ENCODE measurements at places on chromosomes 4 and X.

DNA sequence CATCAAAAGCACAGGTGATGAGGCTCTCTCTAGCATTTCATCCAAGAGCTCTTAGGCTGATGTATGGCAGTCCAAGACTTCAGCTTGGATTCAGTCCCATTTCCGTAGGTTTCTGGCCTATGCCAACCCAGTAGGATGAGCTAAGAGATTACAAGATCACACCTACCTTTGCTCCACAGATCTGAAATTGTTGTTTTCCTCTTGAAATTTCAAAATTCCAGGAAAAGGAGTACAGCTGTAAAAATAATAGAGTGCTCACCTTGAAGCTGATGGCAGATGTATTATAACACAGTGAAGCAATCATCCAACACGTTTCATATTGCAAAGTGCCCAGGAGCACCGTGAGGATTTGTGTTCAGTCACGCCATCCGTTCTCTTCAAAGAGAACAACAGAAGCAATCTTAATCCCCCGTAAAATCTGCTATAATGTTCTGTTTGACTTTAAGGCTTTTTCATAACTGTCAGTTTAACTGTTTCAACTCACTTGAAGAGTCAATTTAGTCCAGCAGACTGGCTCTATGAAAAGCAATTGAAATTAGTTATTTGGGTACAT is 137.5 kb downstream of the CPE start:
- H3K4me1 ChIP-seq: no peaks in the 10 kb centered on the region
- no peak overlapping the region for H3K4me3 ChIP-seq
- H3K27ac ChIP-seq: no peak overlapping the region
- no peak for DNase-seq
- no peaks in the 10 kb centered on the region for H3K36me3 ChIP-seq

- H3K4me3 ChIP-seq: no peak overlapping the region
- no peak overlapping the region for H3K27ac ChIP-seq
- no peaks in the 10 kb centered on the region for H3K36me3 ChIP-seq
- H3K4me1 ChIP-seq: peaks cover 18% of the 10 kb centered on the region
- DNase-seq: no peak
- no peaks in the 10 kb centered on the region for H3K27me3 ChIP-seq
Measured at GRCh38 chrX:10079231-10079630, 77.5 kb upstream of the CLCN4 start.

GRCh38 chrX:79368441-79368840 is 1.3 kb upstream of the ITM2A start:
- H3K36me3 ChIP-seq: peaks cover 13% of the 10 kb centered on the region
- no peak for DNase-seq
- H3K4me3 ChIP-seq: no peak overlapping the region

- H3K4me3 ChIP-seq: peak overlapping the region; percentile 92
- DNase-seq: no peak
- H3K4me1 ChIP-seq: peaks cover 47% of the 10 kb centered on the region
- no peaks in the 10 kb centered on the region for H3K27me3 ChIP-seq
- H3K27ac ChIP-seq: peak overlapping the region; percentile 91
Measured at GRCh38 chr4:25235401-25235800, 1.6 kb downstream of the PI4K2B start.

- no peak overlapping the region for H3K4me3 ChIP-seq
- H3K27me3 ChIP-seq: no peaks in the 10 kb centered on the region
- H3K27ac ChIP-seq: no peak overlapping the region
- no peaks in the 10 kb centered on the region for H3K4me1 ChIP-seq
- no peak for DNase-seq
Measured at GRCh38 chrX:98962996-98963395, 1447.1 kb downstream of the PCDH19 start.

DNA sequence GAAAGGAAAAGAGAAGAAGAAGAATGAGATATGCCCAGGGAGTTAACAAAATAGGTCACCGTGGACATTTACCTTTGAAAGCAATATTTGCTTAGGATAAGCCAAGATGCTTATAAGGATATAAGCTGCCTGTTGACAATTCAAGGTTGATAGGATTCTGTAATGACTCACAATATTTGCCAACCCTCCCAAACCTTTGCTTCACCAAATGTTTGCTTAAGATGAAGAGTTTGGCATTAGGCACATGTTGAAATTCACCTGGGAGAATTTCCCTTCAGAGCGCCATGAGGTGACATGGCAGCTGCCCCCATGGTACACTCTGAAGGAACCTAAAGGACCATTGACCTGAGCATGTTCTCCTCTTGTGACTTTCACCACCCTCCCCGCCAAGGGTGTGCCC is 4.6 kb downstream of the PALLD start:
- no peak overlapping the region for H3K4me3 ChIP-seq
- peaks cover 2% of the 10 kb centered on the region for H3K27me3 ChIP-seq
- no peak overlapping the region for H3K27ac ChIP-seq
- peaks cover 14% of the 10 kb centered on the region for H3K4me1 ChIP-seq
- no peaks in the 10 kb centered on the region for H3K36me3 ChIP-seq
- no peak for DNase-seq

DNA sequence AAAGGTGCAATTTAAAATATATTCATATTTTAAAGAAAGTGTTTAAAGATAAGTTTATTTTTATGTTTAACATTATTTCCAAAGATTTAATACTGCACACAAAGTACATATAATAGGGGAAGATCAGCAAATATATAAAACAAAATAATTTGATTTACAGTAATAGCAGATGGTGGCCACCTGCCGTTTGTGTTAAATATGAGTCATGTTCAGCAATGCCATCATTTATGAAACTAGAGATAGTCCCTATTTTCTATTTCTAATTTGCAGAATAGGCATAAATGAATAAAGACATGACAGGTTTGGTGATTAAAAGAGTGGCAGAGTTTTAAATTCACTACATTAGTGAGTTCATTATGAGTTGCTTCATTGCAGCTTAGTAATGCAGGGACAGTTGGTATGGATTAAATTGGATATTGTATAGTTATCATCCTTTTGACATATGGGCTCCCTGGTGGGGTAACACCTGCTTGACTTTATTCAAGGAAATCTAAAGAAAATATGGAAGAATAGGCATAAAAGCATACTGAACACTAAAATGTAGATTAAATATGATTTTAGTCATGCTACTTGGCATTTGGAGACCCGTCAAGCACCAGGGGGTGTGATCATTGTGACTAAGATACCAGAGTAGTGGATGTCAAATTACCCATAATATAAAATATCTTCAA is 78.8 kb upstream of the BANK1 start:
- H3K36me3 ChIP-seq: no peaks in the 10 kb centered on the region
- no peak overlapping the region for H3K27ac ChIP-seq
- H3K4me1 ChIP-seq: no peaks in the 10 kb centered on the region
- no peaks in the 10 kb centered on the region for H3K27me3 ChIP-seq
- DNase-seq: no peak

- no peaks in the 10 kb centered on the region for H3K27me3 ChIP-seq
- H3K36me3 ChIP-seq: no peaks in the 10 kb centered on the region
- H3K4me3 ChIP-seq: no peak overlapping the region
- no peak for DNase-seq
- peaks cover 10% of the 10 kb centered on the region for H3K4me1 ChIP-seq
Measured at GRCh38 chrX:107978707-107979307, 3.4 kb downstream of the TEX13B start.

DNA sequence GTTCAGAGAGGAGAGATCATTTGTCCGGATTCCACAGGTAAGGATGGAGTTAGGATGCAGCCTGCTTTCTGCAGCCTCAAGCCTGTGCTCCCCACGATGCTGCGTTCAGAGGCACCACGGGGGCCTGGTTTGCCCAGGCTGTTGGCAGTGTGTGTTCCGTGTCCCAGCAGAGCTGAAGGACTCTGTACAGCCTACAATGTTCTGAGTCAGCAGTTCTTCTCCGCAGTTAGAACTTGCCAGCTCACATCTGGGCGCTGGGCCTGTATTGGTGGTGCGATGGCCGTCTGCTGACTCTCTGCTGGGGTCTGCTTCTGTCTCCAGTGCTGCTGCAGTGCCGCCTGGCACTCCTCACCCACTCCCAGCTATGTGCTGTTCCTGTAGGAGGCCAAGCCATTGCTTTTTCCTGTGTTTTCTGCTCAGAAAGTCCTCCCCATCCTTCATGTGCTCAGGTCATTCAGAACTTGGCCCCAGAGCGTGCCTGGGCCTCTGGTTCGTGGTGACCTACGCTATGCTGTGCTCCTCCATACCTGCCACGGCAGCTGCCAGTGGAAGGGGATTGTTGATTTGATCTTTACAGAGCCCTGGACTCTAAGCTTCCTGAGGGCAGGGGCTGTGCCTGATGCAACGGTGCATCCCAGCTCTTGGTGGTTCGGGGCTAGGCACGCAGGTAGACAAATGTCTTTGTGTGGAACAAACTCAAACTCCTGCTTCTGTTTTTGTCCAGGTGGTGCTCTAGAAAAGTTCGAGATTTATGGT is 42.6 kb upstream of the TADA2B start:
- H3K27ac ChIP-seq: no peak overlapping the region
- peaks cover 12% of the 10 kb centered on the region for H3K4me1 ChIP-seq
- DNase-seq: no peak
- no peaks in the 10 kb centered on the region for H3K27me3 ChIP-seq
- H3K36me3 ChIP-seq: peaks cover 39% of the 10 kb centered on the region

DNA sequence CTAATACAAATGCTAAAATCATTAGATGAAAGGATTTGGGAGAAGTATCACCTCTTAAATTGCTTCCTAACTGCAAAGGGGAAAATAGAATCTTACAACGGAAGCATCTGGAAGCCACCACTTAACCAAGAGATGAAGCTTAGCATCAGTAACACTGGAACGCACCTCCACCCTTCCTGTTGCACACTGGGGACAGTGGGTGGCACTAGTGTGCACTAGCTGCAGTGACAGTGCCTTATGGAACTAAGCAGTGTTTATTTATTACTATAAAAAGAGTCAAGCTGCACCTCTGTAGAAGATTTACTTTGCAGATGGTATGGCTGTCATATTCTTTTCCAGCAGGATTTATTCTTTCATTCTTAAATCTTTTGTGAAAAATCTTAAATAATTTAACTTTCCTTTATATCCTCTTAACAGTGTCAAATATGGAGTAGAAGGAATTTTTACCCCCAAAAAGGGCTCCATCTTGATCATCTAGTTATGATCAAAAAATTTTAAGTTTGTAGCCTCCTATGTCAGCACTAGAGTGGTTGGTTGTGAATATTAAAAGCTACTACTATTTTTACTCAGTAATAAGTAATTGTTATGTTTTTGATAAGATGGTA is 76.7 kb downstream of the SCD5 start:
- no peak overlapping the region for H3K27ac ChIP-seq
- DNase-seq: peak; percentile 33
- H3K27me3 ChIP-seq: no peaks in the 10 kb centered on the region
- no peaks in the 10 kb centered on the region for H3K36me3 ChIP-seq
- no peak overlapping the region for H3K4me3 ChIP-seq
- H3K4me1 ChIP-seq: no peaks in the 10 kb centered on the region

DNA sequence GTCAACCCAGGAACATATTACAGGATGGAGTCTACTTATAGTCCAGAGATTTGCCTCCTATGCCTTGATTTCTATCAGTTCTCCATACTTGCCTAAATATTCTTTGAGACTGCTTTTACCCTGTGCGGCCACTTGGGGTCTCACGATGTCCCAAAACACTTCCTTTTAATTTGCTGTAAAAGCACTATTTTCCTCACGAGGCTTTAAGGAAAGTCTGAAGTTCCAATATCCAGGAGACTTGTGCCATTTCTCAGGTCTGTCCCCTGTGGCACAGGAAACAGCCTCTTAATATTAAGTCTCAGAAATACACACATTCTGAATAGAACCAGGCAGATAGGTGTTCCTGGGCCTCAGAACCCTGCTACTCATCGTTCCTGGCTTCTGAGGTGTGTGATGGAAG is 142.9 kb downstream of the TMEM164 start:
- H3K4me1 ChIP-seq: peaks cover 4% of the 10 kb centered on the region
- H3K4me3 ChIP-seq: no peak overlapping the region
- peak; percentile 44 for DNase-seq
- no peaks in the 10 kb centered on the region for H3K27me3 ChIP-seq
- H3K27ac ChIP-seq: no peak overlapping the region

- peak overlapping the region; percentile 55 for H3K4me3 ChIP-seq
- no peaks in the 10 kb centered on the region for H3K27me3 ChIP-seq
- H3K36me3 ChIP-seq: peaks cover 2% of the 10 kb centered on the region
- H3K4me1 ChIP-seq: peaks cover 44% of the 10 kb centered on the region
Measured at GRCh38 chr4:87073199-87074120, 138.6 kb downstream of the AFF1 start.

- no peak for DNase-seq
- H3K36me3 ChIP-seq: peaks cover 6% of the 10 kb centered on the region
- no peaks in the 10 kb centered on the region for H3K27me3 ChIP-seq
- H3K4me1 ChIP-seq: no peaks in the 10 kb centered on the region
Measured at GRCh38 chr4:128410037-128410436, 122.4 kb upstream of the PGRMC2 start.

- H3K36me3 ChIP-seq: no peaks in the 10 kb centered on the region
- no peak overlapping the region for H3K4me3 ChIP-seq
- H3K4me1 ChIP-seq: no peaks in the 10 kb centered on the region
- H3K27ac ChIP-seq: no peak overlapping the region
- peaks cover 8% of the 10 kb centered on the region for H3K27me3 ChIP-seq
Measured at GRCh38 chr4:54189140-54189539, 40.0 kb upstream of the PDGFRA start.

DNA sequence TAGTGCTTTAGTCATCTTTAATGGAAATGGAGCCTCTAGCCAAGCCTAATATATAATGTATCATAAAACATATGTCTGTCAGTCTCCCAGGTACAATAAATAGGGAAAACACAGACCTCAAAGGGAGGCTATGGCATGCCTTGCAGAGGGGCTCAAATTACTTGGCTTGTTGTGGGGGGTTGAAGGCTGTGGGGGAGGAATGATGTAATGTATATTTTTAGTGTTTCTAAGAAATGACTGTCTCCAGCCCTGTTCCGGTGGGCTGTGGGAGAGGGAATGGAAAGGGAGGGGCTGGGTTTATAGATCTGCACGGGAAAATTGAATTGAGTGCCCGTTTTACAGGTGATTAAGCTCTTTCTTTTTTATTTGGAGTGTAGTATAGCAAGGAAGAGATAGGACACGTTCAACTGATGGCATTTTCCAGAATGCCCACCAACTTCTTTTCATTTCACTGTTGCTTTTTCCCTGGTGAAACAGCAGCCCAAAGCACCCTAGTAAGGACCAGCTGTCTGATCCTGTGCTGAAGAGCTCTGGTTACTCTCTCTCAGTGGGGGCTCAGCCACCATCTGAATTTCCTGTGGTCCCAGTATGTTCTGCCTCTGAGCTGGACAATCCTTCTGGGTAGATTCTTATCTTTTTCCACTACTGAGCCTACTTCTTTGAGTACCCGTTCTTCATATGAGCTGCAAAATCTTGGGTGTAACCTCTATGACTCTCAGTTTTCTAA is 220.7 kb upstream of the CASK start:
- H3K4me1 ChIP-seq: no peaks in the 10 kb centered on the region
- no peak overlapping the region for H3K4me3 ChIP-seq
- H3K27ac ChIP-seq: no peak overlapping the region
- H3K36me3 ChIP-seq: peaks cover 2% of the 10 kb centered on the region
- no peaks in the 10 kb centered on the region for H3K27me3 ChIP-seq

- DNase-seq: peak; percentile 81
- H3K27ac ChIP-seq: peak overlapping the region; percentile 39
- H3K27me3 ChIP-seq: no peaks in the 10 kb centered on the region
- H3K4me3 ChIP-seq: no peak overlapping the region
Measured at GRCh38 chrX:154051201-154051810, 31.6 kb upstream of the IRAK1 start.
